Neuronal stem cell (in vitro differentiated cells): ENCODE measurements at places on chromosomes 1 and 21.

DNA sequence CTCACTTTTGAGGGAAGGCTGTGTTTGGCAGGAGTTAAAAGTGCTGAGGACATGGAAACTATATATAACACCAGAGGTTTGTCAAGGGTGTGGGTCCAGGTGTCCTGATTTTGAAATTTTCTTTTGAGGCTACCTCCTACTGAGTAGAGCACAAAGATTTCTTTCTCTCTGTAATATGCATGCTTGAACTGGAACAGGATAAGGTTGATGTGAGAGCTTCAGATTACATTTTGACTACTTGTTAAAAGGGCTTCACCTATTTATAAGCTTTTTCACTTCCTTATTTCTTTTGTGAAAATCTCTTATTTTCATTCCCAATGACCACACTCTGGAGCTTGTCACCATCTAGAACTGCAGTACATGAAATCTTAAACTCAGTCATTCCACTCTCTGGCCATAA lies 59.8 kb upstream of the PLA2G4A start:
- DNase-seq, result no peak

DNA sequence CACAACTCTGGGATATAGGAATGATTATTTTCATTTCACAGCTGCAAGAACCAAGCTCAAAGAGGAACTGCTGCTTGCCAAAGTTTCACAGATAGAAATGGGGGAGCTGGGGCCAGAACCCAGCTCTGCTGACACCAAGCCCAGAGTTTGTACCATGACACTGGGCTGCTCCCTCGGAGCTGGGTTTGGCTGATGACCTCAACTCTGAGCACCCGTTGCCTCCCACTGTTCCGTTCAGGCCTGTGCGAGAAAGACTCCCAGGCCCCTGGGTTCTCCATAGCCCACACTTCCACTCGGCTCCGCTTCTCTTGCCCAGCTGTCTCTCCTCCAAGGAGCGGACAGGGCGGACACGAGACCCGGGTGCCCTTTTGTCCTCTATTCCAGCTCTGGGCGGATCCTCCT lies 55.2 kb downstream of the NGF start:
- DNase-seq, result no peak

- DNase-seq, result no peak
Measured at GRCh38 chr1:223653015-223653414, 12.5 kb downstream of the CAPN8 start.

DNA sequence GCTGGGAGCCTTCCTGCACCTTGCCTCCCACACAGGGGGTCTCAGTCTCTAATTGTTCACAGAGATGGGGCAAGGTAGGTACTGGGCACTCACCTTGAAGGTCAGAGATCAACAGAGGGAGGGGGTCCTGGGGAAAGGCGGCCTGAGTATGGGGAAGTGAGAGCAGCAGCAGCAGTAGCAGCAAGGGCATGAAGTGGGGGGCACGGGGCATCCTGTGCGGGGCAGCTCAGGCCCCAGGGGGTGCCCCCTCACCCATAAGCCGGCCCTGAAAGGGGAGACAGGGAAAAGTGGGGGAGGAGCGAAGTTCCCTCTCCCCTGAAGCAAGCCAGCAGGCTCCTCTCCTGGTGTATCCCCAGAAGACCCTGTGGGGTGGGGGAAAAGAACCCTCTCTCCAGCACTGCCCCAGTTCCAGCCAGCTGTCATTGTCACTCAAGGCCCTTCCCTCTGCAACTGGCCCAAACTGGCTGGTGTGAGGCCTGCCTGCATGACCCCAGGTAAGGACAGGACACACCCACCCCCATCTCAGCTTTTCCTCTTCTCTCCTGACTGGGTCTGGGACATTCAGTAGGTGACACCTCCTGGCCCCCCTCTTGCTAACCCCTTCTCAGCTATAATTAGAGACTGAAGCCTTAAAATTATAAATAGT lies 3.9 kb downstream of the SEMA6C start:
- DNase-seq, result no peak

DNA sequence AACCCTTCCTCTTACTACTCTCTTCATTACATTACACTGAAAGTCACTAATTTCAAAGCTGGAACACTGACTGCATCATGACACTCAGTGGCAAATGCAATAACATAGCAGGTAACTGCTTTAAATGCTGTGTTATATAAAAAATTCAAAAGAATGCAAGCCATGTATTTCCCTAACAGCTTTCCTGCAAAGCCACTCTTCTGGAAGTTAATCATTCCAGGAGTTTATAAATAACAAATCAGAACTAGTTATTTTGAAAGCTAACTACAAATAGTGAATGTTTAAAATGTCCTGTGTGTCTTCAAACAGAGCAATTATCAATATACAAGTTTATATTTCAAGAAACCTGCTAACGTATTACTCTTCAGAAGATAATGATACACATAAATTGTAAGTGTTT lies 34.5 kb downstream of the DBT start:
- DNase-seq, result no peak

- no peak for DNase-seq
Measured at GRCh38 chr1:21671915-21672314, 2.8 kb upstream of the RAP1GAP start.

- no peak for DNase-seq
Measured at GRCh38 chr21:25254491-25255174, 352.6 kb downstream of the MRPL39 start.

DNA sequence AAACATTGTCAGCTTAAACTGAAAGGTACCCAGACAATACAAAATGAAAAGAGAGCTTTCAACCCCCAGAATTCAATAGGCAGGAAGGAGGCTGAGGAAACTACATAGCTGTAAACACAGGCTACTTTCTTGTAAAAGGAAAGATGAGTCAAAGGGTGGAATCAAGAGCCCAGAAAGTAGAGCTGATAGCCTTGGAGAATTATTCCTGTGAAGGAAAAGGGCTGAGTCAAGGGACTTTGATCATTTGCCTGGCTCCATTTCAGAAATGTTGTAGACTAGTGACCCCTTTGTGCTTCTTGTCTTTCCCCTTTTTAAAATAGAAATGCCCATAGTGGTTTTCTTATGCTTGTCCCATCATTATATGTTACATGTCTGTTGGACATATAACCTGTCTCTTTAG lies 597.6 kb downstream of the ADGRL2 start:
- DNase-seq, result no peak

DNA sequence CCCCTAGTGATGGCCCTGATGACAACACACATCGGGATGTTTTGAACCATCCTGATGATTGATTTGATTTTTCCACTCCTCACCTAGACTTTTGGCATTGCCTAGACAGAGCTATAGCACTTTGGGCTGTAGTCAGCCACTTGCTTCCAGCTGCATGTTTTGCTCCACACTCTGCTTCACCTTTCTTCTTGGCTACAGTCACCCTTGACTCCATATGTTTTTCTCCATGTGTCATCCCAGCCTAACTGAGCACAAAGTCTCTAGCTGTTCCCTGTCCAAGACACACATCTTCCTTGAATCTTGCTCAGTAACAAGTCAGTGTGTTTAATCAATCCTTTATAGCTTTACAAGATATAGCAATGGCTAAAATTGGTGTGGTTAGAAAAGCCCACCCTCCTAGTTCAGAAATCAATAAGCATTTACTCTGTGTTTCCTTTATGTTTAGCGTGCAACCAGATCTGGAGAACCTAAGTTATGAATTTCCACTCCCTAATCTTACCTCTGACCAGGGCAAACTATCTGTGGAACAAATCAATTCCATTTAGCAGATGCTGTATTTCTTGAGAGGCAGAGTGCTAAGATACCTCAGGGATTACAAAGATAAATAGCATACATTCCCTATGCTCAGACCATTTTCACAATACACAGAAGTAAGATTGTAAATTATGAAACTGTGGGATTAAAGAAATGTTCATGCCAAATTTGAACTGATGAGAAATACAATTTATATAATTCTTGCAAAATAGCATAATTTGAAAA lies 98.4 kb upstream of the LYPLAL1 start:
- DNase-seq, result no peak

GRCh38 chr1:7983086-7983778 lies 21.7 kb downstream of the PARK7 start:
- no peak for DNase-seq

- no peak for DNase-seq
Measured at GRCh38 chr1:981955-982558, at the start of gene PERM1. Gene PERM1 (minus strand): TSS chr1:982093. CDS start chr1:981029, 1,064 bp downstream.

DNA sequence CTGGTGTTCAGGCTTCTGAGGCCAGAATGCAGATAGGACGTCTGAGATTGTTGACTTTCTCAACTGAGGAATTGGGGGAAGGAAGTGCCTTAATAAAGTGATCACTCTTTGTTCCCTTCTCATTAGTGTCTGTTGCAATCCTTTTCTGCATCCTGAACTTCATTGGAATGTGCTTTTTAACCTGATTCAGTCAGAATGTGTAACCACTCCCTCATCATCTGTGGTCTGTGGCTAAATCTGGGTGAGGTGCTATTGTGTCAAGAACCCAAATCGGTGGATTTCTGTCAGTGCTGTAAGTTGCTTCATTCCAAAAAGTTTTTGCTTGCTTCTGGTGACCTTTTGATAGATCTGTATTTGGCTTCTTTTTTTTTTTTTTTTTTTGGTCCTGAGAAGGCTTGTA lies 38.2 kb downstream of the ARID1A start:
- DNase-seq, result no peak

DNA sequence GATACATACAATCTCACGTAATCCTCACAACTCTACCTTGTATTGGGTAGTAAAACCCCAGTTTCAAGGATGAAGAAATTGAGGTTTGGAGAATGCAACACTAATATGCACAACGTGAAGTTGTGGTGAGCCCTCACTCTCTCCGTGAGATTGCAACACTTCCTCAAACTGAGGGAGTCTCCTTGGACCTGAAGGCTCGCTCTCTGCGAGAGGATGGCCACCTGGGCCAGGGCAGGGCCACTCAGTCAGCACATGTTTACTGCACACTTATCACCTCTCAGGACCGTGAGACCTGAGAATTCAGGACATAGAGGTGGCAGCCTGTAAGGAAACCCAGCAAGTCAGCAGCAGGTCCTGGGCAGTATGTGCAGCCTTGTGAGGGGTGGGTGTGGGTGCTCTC lies 8.7 kb downstream of the SH3BP5L start:
- DNase-seq, result no peak

DNA sequence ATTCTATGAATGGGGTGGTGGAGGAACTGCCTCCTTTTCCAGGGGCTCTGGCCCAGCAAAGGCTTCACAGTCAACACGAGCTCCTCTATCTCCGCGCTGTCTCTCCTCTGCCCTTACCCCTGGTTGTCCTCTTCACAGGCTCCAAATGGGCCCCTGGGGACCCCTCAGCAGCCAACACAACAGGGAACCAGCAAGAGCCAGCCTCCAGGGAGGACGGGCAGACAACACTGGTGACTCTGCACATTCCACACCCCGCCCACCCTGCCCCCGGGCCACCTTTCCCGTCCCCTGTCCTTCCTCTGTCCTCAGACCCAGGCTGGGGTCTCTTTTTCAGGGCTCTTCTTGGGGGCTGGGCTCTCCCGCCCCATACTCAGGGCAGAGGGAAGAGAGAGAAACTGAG lies 17.5 kb upstream of the ETV3 start:
- no peak for DNase-seq

GRCh38 chr21:32100423-32100822 lies 178.4 kb downstream of the MIS18A start:
- DNase-seq, result no peak
